ENCODE measurements at places on chromosomes 2 and 18.

- DNase-seq = no peak
Measured at GRCh38 chr18:66872277-66872676, 268.4 kb upstream of the CDH19 start.

GRCh38 chr2:5926871-5927512 lies 234.8 kb downstream of the SOX11 start:
- no peak for DNase-seq

DNA sequence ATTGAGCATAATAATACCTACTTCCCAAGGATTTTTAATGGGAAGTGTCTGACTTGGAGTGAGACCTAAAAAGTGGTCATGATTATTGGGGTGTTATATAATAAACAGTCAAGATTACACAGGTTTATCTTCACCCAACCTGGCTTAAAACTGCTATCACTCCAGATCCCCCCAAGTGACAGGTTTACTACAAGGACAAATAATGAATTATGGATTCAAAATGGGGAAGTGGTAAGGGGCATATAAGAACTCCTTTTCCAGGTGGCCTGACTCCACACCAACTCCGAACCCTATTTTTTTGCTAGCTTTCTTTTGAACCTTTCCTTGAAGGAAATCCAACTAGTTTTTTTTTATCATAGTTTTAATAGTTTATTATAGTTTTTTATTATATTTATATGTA lies 663.0 kb upstream of the FANCL start:
- no peak for DNase-seq

DNA sequence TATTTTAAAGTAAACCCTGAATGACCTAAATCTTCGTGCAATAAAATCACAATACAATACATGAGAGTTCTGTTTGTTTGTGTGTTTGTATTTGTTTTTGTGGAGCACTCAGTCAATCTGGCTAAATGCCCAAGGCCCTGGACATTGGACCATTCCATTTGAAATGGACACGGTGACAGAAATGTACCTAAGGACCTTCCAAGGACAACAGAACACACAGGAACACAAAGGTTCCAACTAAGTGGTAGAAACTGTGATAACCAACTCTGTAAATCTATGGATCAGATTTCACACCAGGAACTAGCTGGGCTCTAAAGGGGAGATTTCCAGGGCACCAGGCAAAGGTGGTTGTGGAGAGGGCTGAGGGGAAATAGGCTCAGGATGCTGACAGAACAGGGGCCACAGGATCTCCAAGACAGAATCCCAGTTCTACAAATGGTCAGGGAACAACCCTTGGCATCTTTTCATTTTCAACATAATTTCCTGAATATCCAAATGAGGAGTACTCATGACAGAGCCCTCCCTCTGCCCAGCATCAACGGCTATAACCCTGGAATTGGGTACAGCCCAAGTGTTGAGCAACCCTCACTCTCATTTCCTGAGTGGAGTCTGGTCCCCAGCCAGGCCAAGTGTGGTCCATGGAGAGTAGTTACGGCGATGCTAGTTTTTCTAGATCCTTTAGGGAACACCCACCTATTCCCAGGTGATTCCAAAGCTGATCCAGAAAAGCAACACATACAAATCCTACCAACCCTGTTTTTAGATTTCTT lies 78.4 kb downstream of the NCKAP5 start:
- no peak for DNase-seq

DNA sequence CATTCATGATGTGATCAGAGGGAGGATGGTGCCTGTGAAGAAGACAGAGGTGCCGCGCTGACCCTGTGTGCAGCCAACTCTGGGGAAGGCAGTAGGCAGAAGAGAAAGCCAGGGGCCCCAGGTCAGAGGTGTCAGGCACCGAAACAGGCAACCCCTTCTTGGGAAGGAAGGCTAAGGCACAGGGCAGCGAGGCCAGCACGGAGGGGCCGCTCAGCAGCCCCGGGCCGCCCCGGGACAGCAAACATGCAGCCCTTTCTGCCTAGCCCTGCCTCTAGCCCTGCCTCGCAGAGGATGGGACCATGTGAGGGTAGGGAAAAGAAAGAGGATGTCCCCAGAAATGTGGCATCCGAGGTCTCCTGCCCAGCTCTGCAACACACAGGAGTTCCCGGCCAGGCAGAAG lies 7.7 kb upstream of the MAL start:
- no peak for DNase-seq

- DNase-seq = no peak
Measured at GRCh38 chr2:185507719-185508118, 230.9 kb upstream of the FSIP2 start.

- no peak for DNase-seq
Measured at GRCh38 chr2:79855264-79856006, 342.6 kb downstream of the CTNNA2 start.

DNA sequence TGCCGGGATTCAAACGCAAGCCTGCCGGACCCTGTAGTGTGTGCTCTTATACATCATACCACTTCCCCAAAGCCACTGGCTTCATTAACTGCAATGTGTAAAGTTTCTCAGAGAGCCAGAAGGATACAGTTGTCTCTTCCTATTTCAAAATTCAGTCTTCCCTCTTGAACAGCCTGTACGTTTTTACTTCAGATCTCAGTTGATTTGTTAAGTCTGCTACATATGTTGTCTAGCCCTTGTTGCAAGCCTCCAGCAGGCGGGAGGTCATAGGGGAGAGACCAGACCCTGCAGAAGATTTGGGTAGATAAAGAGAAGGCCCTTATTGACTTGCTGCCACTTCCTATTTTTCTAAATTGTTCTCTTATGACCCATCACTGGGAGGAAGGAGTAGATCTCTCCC lies 56.2 kb downstream of the ARHGEF33 start:
- DNase-seq = no peak

DNA sequence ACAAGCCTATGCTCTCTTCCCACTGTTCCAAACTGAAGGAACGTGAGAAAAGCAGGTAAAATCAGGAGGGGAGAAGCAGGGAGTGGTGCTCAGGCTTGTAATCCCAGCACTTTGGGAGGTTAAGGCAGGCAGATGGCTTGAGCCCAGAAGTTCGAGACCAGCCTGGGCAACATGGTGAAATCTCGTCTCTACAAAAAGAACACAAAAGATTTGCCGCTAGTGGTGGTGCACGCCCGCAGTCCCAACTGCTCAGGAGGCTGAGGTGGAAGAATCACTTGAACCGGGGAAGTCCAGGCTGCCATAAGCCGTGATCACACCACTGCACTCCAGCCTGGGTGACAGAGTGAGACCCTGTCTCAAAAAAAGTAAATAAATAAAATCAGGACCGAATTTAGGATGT lies 1.3 kb upstream of the TMSB10 start:
- no peak for DNase-seq

DNA sequence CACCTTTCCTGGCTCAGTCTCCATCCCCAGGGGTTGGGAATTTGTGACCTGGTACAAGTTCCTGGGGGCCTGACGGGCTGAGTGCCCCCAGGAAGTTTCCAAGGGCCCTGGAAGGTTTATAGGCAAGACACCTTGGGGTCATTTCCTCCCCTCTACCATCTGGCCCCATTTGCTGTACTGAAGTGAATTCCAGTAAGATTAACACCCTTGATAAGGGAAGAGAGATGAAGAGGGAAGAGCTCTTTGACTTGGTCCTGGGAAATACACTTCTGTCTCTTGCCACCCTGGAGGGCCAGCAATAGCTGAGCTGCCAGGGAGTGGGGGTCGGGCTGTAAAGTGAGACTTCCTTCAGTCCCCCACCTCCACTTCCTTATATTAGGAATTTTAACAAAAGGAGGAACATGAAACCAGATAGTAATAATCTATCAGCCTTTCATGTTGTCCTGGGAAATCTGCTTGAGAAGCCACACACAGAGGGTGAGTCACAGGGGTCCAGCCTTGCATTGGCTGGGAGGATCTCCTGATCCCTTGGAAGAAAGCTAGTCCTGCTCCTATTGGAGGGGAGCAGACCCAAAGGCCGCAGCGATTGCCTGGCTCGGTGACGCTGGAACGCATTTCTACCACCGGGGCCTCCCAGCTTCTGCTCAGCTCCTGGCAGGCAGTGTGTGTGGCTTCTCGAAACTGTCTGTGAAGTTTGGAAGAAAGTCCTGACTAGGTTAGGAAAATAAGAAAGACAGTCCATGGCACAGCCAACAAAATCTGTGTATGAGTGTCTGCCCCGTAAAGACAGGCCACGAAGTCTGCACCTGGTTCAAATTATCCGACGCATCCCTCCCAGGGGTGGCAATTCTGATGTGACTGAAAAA lies 87.3 kb downstream of the ACAA2 start:
- DNase-seq = peak; percentile 84

DNA sequence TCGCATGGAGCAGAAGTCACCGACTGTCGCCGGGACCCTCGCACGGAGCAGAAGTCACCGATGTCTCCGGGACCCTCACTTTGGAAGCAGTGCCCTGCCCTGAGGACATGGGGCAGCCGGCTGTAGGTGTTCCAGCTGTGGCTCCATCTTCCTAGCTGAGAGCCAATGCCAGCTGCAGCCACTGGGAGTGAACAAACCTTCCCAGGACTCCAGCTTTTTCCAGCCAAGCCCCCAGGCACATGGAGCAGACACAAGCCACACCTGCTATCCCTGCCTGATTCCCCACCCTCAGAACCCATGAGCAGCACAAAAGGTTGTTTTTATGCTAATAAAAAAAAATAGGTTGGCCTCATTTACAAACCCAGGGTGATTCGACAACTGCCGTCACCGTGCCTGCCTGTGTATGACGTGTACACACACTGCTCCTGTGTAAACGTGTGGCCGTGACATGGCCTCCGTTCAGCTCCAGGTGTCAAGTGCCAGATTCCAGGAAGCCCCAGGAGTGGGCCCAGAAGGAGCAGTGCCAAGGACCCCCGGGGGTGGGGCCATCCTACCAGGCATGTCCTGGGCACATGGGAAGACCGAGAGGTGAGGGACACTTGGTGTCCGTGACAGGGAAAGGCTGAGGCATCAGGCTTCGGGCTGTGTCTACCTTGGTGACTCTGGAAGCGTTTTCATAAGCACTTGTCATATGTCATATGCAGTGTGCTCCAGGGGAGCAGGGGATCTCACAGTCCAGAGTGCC lies 91.5 kb downstream of the EIPR1 start:
- no peak for DNase-seq

DNA sequence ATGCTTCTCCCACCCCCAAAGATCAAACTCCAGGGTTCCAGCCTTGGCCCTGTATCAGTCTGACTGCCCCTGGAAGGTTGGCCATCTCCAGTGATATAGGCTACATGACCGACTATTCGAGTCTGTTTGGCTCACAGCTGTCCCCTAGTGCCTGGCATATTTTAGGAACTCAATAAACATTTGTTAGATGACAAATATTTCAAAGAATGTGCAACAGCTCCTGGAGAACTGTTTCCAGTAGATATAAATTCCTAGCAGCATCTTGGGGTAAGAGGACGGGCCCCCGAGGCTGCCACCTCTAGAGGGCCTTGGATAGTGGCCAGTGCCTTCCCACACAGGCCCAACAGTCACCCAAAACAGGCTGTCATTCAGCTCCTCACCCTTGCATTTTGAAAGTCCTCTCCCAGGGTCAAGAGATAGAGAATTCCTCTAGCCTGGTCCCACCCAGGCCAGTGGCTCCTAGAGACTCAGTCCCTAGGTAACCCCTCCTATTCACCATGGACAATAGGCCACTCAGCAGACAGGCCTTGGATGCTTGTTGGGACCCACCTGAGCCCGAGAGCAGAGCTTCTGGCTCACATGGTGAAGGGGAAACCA lies 45.1 kb upstream of the ATP6V1B1 start:
- DNase-seq = no peak

GRCh38 chr18:37565101-37565976 lies at the start of gene CELF4:
Gene CELF4, minus strand, starts transcription at chr18:37565798.
- no peak for DNase-seq

DNA sequence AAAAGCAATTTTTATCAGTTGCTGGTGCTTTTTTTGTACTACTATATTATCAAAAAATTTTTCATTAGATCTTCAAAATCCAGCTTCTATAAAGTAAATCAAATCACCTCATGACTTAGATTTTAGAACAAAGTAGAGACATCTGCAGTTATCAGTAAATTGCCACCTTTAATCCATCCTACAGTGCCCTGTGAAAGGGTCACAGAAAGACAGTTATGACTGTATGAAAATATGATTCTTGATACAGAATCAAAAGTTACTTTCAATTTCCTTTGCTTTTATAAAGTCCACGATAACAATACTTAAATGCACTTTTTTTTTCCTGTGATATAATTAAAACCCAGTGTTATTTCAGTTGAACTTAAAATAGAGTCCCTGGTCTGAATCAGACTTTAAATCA lies 61.4 kb downstream of the PRPF40A start:
- DNase-seq = no peak

- peak; percentile 50 for DNase-seq
Measured at GRCh38 chr2:29921560-29921915, at the start of gene ALK. Gene ALK, minus strand, starts transcription at chr2:29921586. Its CDS starts 927 bp downstream, at chr2:29920659.

DNA sequence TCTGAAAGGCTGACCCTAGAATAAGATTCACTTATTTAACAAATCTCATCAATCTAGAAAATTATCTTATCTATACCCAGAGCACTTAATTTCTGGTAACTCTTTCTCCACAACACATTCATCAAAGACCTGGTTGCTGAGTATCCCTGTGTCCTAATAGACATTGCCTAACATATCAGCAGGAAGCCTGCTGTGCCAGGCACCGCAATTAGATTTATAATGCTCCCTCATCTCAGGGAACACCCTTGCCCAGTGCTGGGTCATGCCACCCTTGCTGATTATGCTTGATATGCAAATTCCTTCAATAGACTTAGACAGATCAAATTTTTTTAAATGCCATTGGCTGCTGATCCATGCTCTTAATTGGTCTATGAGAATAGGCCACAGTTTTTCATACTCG lies 3.8 kb downstream of the DSG1 start:
- DNase-seq = no peak

GRCh38 chr2:33126958-33127357 lies 180.2 kb downstream of the LTBP1 start:
- DNase-seq = no peak

- no peak for DNase-seq
Measured at GRCh38 chr2:237320801-237321560, 93.0 kb downstream of the COL6A3 start.

DNA sequence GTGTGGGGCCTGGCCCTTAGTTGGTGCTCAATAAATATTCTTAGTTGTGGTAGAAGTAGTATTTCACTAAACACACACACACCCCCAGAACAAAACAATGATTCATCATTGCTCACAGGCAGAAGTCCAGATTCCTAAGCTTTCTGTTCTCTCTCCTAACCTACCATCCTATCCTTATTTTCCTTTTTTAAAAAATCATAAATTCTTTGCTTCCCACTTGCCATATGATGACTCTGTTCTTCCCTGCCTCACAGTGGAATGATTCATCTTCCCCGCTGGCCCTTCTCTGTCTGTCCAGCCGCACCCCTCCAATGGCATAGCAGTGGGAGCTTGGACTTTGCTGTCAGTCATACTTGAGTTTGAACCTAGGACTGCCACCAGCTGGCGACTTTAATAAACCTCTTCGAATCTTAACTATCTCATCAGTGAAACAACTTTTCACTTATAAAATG lies 5.2 kb downstream of the EML6 start:
- peak; percentile 34 for DNase-seq

- DNase-seq = no peak
Measured at GRCh38 chr2:513981-514706, 163.1 kb downstream of the TMEM18 start.

GRCh38 chr2:180763263-180763989 lies 217.0 kb upstream of the UBE2E3 start:
- no peak for DNase-seq

GRCh38 chr2:232473467-232473890 lies 14.2 kb downstream of the ECEL1 start:
- no peak for DNase-seq

GRCh38 chr2:110999626-111000025 lies 121.1 kb upstream of the BCL2L11 start:
- no peak for DNase-seq
